ENCODE measurements at places on chromosomes 1 and 21.

- no peak for DNase-seq
Measured at GRCh38 chr1:111221633-111222291, 5.8 kb upstream of the CHI3L2 start.

- DNase-seq, result no peak
Measured at GRCh38 chr1:230072866-230073265, 5.8 kb downstream of the GALNT2 start.

GRCh38 chr1:169586395-169587255 lies at the start of gene F5:
TSS of gene F5 (minus strand) at chr1:169586481. CDS start at chr1:169586386, 95 bp downstream.
- DNase-seq, result peak; percentile 78

DNA sequence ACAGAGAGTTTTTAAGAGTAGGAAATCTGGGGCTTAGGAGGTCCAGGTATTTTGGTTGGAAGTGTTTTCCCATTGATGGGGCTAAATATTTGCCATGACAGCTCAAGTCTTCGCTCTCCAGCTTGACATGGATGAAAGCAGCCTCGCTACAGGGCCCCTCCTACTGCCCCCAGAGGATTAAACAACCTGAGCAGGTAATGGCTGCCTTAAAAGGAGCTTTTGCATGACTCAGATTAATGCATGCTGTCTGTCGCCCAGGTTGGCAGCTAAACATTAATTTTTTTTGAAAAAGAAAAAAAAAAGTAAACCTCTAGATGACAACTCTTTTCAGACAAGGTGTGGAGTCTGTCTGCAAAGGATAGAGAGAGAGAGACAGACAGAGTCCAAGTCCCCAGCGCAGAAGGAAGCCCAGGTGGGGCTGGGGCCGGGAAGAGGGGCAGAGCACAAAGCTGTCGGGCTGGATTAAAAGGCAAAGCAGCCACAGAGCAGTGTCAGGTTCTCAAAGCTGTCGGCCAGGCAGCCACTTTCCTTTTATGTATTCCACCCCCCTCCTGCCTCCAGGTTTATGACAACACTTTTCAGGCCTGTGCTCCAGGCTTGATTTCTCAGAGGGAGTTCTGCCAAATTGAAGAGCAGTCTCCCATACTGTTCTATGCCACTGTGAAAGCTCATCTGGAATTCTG lies 127.9 kb downstream of the CLIC6 start:
- no peak for DNase-seq

- peak; percentile 75 for DNase-seq
Measured at GRCh38 chr1:6423321-6423999, 1.1 kb upstream of the ESPN start.

DNA sequence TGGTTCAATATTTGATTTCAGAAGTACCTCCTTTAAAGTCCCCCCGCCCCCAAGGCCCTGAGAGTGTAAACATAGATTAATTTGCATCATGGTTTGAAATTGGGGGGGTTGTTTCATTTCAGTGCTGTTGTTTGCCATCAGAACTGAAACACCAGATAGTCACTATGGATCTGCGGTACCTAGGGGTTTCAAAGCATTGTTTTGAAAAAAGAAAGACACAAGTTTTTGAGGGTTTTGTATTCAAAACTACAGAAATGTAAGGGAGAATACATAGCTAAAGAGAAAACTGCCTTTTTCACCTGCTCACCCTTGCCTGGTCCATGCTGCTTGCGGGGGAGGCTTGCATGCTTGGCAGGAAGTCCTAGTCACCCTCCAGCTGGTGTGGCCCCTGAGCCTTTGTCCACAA lies 59.3 kb downstream of the ACP6 start:
- no peak for DNase-seq

- no peak for DNase-seq
Measured at GRCh38 chr1:85494074-85494903, 29.3 kb upstream of the DDAH1 start.

DNA sequence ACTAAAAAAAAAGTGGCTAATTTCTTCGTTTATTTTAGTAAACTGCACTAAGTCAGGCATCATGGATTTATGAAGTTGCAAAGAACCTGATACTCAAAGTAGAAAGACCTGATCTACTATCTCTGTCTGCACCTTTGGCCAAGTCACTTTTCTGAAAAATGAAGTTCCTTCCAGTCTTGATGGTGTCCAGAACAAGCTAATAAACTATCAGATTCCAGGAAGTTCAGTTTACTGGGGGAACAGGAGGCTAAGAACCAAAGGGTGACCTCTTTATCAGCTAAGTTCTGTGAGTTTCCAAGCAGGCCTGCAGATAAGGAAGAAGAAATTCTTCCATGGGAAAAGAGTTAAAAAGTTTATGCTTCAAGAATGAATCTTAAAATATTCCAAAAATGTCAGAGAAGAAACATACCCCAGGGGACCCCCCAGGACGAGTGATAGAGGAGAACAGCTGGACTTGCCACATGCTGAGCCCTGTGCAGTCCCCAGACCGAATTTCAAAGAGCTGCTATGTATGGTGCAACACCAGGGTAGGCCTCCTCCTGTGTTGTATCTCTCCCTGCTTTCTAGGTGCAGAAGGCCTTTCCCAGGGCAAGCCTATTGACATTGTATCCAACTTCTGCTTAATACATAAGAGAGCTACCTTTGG lies 72.8 kb upstream of the FGGY start:
- DNase-seq, result no peak

DNA sequence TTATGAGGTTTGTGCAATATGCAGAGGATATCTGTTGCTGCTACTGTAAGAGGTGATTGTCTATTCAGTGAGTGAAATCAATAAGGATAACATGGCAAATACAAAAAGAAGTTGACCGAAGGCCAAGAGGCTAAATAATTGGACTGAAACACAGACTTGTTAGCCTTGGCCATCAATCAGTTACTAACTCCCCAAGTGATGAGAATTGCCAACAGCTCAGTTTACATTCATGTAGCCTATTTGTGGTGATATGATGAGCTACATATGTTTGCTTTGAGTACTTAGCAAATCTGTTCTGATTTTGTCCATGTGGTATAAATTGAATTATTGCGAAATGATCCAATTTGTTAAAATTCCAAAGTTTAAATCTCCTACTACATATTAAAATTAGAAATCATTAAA lies 68.6 kb upstream of the VAV3 start:
- no peak for DNase-seq

- no peak for DNase-seq
Measured at GRCh38 chr1:3942416-3943122, 42.5 kb upstream of the C1orf174 start.

GRCh38 chr1:214912127-214912526 lies 170.4 kb upstream of the KCNK2 start:
- DNase-seq, result no peak

GRCh38 chr1:16126160-16126559 lies 29.7 kb downstream of the EPHA2 start:
- DNase-seq, result no peak

DNA sequence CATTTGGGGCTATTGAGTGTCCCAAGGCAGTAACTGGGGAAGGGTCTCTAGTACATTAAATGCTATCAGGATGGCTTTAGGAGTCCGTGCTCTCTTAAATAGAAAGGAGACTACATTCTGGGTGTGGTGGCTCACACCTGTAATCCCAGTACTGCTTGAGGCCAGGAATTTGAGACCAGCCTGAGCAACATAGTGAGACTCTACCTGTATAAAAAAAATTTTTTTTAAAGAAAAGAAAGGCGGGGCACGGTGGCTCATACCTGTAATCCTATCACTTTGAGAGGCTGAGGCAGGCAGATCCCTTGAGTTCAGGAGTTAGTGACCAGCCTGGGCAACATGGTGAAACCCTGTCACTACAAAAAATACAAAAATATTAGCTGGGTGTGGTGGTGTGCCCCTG lies 21.5 kb downstream of the OSBPL9 start:
- no peak for DNase-seq

- no peak for DNase-seq
Measured at GRCh38 chr1:225977937-225978748, 21.0 kb downstream of the SDE2 start.

DNA sequence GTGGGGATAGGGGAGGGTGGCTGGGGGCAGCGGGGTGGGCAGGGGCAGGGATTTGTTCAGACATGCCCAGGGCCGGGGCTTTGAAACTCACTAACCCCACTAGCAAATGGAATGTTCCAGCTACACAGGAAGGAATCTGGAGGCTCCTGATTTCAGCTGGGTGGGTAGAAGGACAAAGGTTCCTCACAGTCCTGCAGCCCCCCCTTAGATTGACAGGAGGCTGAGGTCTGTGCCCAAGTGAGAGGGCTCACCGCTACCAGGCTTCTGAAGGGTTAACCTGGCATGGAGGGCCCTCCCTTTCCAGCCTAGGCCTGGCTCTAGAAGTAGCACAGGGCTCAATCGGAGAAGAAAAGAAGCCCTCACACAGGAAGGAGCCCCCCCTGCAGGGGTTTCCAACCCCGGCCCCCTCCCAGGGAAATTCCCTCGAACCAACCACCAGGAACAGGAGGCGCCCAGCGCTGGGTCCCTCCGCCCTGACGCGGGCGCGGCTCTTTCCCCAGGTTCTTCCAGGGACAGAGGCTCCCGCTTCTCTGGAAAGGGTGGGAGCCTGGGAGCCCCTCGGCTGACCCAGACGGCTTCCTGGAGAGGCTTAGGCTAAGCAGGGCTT lies 3.3 kb downstream of the EPHA2 start:
- no peak for DNase-seq

- no peak for DNase-seq
Measured at GRCh38 chr1:32126770-32127169, 18.9 kb downstream of the KPNA6 start.

- DNase-seq, result no peak
Measured at GRCh38 chr1:160634543-160635491, 12.0 kb downstream of the SLAMF1 start.

- no peak for DNase-seq
Measured at GRCh38 chr1:231674575-231674974, 48.0 kb downstream of the DISC1 start.

- no peak for DNase-seq
Measured at GRCh38 chr21:34594566-34595234, 20.2 kb downstream of the RCAN1 start.

- no peak for DNase-seq
Measured at GRCh38 chr1:230274254-230274653, 151.9 kb downstream of the PGBD5 start.

DNA sequence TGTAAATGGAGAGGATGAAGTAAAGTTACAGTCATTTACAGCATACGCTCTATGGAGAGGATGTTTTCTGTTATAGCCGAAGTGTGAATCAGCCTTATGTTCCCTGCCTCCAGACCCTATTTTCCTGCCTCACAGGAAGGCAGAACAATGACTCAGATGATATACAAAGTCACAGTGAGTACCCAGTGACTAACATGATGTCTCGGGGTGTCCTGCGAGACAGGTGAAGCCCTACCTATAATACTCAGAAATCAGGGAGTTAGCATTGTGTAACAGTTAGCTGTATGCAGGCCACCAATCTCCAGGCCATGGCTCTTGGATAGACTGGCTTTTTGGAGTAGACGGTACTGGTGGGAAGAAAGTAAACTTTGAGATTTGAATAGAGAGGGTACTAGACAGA lies 55.6 kb upstream of the FBXO28 start:
- no peak for DNase-seq

DNA sequence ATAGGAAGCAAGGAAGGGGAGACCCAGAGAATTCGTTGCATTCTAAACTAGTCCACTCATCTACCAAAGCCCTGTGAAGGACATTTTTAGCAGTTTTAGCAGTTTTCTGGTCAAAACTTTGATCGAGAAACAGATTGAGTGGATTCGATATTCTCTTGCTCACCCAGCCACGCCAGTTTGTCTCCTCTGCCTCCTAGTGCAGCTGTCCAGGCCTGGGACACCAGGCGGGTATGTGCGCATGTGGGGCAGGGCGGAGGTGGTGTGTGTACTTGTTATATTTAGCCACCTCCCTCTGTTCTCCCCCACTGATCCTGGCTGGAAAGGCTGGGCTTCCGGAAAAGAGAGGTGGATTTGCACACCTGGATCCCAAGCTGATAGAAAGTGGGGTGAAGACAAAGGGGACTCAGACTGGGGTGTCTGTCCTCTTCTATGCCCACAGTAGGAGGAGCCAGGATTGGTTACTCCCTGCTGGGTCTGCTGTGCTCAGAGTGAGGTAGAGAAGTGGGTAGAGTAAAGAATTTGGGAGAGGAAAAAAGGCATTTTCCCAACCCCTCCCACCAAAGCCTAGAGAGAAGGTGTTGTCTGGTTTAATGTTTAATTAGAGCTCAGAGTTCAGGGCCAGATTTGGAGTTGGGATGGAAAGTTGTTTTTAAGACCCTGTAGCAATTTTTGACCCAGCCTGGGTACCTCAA lies 3.8 kb downstream of the LMNA start:
- no peak for DNase-seq

GRCh38 chr1:100624886-100625610 lies 87.1 kb downstream of the GPR88 start:
- no peak for DNase-seq

DNA sequence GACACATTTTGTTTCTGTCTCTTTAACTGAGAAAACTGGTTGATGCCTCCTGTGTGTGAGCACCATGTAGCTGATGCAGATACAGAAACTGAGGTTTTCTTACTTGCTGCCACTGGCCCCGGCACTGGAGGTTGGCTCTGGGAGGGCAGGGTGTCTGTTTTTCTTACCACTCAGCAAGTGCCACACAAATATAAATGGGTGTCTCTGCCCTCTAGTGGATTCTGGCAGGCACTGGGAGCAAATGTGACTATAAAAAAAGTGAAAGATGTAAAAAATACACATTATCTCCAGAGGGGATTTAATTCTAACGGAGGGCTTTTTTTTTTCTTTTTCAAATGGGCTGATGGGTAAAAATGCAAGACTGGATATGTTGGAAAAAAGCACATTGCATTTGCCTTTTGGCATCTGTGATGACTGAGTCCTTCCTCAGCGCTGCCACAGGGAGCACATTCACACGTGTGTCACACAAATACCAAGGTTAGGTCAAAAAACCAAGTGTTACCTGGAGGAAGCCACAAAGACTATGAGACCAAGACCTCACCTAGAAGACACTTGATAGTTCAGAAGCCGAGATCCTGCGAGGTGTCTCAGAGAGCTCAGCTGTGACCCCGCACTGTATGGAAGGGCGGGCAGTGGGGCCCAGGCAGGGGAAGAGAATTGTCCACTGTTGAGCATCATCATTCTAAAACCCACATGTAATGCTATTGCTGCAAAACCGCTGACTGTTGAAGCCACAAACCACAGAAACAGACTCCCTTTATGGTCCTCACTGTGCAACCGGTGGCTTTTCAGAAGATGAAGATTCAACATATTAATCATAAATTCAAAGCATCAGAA lies 18.9 kb downstream of the PGBD2 start:
- peak; percentile 26 for DNase-seq

DNA sequence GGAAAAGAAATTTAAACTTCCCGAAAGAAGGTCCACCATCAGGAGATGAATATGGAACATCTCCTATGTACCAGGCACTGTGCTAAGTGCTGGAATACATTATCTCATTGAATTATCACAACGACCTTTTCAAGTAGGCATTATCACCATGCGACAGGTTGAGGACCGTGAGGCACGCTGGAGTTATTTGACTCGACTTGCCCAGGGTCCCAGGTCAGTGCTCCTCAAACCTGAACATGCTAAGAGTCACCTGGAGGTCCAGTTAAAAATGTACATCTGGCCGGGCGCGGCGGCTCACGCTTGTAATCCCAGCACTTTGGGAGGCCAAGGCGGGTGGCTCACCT lies 15.9 kb upstream of the AGTRAP start:
- no peak for DNase-seq

DNA sequence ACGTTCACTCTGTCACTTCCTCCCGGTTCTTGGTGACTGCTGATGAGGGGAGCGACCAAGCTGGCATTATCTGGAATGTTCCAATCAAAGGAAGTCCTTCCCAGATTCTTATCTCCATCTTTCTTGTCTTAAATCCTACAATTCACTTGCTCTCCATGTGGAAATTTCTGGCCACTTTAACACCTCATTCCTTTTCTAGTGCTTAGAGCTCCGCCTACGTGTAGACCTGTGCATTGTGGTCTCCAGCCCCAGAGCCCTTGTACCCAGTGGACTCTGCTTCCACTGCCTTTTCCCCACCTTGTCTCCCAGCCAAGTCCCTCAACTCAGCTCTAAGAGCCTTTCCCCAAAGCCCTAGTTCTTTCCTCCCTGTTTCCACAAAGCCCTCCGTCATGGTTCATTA lies 12.2 kb upstream of the KLHDC7A start:
- DNase-seq, result no peak

Data from stimulated activated CD4-positive, alpha-beta T cell treated with anti-CD3 and anti-CD28 coated beads, Interleukin-4, amount 100 ng/mL, for 1 hour (primary cell).